ENCODE measurements at places on chromosomes 2 and 18. TPM values are rescaled to one million over a fixed set of nuclear protein-coding genes. Genes with fewer than 3 reads are reported as not detected.

The UBR3 gene
- total RNA-seq, result 12.8 TPM

The CAPN13 gene
- 0.63 TPM for total RNA-seq

The ALPP gene
- not detected for total RNA-seq

The RAB10 gene
- 90.4 TPM for total RNA-seq

The REG1B gene
- not detected for total RNA-seq

The DLGAP1 gene
- not detected for total RNA-seq

The M1AP gene
- total RNA-seq, result 1.7 TPM

The TCF23 gene
- not detected for total RNA-seq

The FOXD4L1 gene
- total RNA-seq, result not detected

The CPLX4 gene
- total RNA-seq, result not detected

The SCYGR5 gene
- not detected for total RNA-seq

The GAL3ST2 gene
- total RNA-seq, result not detected

The CABYR gene
- total RNA-seq, result 11.4 TPM

The ALLC gene
- not detected for total RNA-seq

The MAP2 gene
- 4.0 TPM for total RNA-seq

The SLC11A1 gene
- 0.22 TPM for total RNA-seq

The RIT2 gene
- total RNA-seq, result not detected

The NGEF gene
- total RNA-seq, result 4.2 TPM

The AFTPH gene
- 12.1 TPM for total RNA-seq

The LOXHD1 gene
- not detected for total RNA-seq

The TP53I3 gene
- total RNA-seq, result 46.0 TPM

The UGT1A8 gene
- not detected for total RNA-seq

The MAB21L4 gene
- 0.81 TPM for total RNA-seq

The DOCK10 gene
- total RNA-seq, result 2.1 TPM

The RNF25 gene
- 23.1 TPM for total RNA-seq

The ATG4B gene
- total RNA-seq, result 72.5 TPM

Measured in epithelial cell of proximal tubule (primary cell).